ENCODE measurements at places on chromosomes 12 and 14.

DNA sequence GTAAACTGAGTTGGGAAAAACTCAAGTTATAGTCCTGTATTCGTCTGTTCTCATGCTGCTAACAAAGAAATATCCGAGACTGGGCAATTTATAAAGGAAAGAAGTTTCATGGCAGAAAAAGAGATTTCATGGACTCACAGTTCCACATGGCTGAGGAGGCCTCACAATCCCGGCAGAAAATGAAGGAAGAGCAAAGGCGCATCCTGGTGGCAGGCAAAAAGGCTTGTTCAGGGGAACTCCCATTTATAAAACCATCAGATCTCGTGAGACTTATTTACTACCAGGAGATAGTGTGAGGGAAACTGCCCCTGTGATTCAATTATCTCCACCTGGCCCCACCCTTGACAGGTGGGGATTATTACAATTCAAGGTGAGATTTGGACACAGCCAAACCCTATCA lies 292.6 kb upstream of the SYT1 start:
- DNase-seq: no peak

- no peak for DNase-seq
Observed at GRCh38 chr12:100413001-100413400, 56.1 kb downstream of the SLC17A8 start.

DNA sequence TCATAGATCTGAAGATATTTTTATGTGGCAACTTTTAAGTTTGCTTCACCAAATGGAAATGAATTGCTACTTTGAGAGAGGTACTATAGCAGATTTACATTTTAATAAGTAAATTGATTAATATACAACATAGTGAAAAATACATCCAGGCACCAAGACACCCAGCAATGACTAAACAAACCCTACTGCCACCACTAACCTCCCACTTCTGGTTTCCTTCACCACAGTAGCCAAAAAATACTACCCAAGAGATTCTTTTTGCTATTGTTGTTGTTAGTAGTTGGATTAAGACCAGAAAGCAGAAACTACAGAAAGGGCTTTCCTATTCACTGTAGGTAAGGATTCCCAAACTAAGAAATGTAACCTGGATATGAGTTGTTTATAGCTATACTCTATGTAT lies 54.1 kb downstream of the COCH start:
- DNase-seq: no peak

DNA sequence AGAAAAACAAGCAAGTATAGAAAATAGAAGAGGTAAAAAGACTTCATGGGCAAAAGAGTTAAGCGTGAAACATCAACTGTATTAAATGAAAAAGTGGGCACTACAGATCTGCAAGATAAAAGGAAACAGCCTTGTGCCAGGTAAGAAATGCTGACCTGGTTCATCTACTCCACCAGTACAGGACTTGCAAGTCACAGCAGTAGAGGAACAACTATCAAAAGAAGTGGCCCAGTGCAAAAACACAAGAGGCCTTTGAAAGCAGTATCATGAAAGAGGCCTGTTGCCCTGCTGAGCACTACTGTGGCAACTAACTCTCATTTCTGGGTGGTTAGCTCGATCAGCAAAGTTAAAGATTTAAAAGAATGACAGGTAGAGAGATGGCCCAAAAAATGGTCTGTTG lies 10.5 kb downstream of the DHRS7 start:
- DNase-seq: no peak

GRCh38 chr12:98606359-98606988 lies 13.0 kb downstream of the SLC25A3 start:
- no peak for DNase-seq

- DNase-seq: no peak
Observed at GRCh38 chr14:95452176-95452892, 64.1 kb downstream of the SYNE3 start.

- no peak for DNase-seq
Observed at GRCh38 chr14:54147282-54147681, 190.7 kb upstream of the BMP4 start.

GRCh38 chr14:100781952-100782351 lies 44.0 kb upstream of the MEG3 start:
- no peak for DNase-seq

DNA sequence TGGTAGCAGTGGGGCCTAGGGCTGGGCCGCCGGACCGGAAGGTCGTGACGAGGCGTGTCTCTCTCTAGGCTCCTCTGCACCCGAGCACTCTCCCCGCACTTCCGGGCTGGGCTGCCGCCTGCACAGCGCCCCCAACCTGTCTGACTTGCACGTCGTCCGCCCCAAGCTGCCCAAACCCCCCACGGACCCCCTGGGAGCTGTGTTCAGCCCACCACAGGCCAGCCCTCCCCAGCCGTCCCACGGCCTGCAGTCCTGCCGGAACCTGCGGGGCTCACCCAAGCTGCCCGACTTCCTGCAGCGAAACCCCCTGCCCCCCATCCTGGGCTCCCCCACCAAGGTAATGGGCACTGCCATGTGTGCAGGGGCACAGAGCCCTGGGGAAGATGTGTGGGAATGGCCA lies 13.3 kb upstream of the PUS1 start:
- no peak for DNase-seq

DNA sequence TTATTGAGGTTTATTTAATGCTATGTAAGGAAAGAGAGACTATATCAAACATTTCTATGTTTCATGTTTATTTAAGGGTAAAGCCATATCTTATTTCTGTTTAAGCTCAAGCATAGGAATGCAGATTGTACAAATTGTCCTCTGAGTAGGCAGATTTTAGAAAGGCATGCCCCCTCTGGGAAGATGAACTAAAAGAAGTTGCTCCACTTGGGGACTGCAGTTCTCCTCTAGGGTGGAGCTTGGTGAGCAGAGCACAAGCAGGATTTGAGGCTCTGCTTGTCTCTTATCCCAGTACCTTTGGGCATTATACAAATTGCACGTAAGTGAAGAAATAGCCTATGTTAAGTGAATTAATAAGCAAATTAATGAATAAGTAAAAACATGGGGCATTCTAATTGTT lies 96.2 kb upstream of the PDE3A start:
- DNase-seq: no peak

GRCh38 chr12:2003676-2004112 lies 563 bp downstream of the DCP1B start:
- no peak for DNase-seq

GRCh38 chr14:95410838-95411237 lies 91.1 kb upstream of the CLMN start:
- no peak for DNase-seq

- no peak for DNase-seq
Observed at GRCh38 chr12:68873316-68873715, 59.7 kb downstream of the CPM start.

GRCh38 chr14:92568621-92569479 lies 55.3 kb downstream of the RIN3 start:
- no peak for DNase-seq

DNA sequence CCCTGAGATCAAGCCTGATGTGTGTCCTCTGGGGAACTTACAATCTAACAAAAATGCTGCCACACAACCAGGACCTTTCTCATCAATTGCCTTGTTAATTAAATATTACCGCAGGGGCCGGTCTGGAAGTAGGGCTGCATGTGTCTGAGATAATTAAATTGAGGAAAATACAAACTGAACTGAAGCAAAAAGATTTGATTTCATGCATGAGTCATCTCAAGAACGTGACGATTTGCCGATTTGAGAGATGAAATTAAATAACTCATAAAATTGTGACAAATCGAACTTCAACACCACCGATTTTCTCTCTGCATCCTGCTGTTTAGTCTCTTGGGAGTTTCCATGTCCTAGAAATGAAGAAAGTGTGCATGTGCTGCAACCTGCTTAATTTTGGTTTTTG lies 94.6 kb upstream of the DAAM1 start:
- no peak for DNase-seq

DNA sequence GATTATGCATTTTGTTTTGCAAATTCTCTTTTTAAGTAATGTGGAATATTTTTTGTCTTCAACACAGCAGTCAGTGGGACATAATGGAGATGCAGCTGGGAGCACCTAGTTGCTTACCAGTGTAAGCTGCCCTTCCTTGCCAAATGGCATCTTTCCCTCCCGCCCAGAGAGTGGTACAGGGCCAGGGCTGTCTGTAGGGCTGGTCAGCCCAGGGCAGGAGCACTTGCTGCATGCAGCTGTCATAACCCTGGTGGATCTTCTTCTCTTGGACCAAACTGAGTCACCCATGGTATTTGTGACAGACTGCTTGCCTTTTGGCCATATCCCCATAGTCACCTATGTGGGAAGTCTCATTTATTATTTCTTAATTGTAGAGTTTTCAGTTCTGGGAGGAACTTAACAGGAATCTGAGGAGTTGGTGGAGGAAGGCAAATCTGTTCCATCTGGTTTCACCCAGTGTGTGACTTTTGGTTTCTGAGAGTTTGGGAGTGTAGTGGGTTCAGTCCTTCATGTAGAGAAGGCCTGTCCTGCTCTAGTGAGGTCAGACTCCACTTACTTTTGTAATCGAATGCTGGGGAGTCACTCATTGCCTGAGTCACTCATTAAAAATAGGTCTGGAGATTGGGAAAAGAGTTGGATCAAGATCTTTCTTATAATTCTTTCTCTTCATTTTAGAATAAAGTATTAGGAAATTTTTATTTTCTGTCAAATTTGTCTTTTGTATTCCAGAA lies 62.0 kb upstream of the ASPG start:
- DNase-seq: no peak

DNA sequence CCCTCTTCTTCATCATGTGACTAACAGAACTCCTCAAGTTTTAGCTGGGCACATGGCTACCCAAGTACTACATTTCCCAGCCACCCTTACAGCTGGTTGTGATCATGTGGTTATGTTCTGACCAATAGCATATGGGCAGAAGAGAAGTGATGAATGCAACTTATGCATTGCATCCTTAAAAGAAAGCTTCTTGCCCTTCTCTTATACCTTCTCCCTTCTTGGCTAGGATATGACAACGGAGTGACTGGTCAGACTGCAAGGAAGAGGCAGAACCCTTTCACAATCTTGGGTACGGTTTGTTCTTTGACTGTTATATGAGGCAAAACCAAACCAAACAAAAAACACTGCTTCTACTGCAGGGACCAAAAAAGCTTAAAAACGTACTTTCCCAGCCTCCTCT lies 66.5 kb upstream of the MAX start:
- no peak for DNase-seq

DNA sequence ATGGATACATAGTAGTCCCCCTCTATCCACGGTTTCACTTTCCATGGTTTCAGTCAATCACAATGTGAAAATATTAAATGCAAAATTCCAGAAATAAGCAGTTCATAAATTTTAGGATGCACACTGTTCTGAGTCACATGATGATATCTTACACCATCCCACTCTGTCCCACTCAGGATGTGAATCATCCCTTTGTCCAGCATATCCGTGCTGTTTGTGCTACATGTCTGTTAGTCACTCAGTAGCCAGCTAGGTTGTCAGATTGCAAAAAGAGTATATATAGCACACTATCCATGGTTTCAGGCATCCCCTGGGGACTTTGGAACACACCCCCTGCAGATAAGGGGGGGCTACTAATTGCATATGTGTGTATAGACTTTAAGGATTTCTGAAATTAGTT lies 8.1 kb upstream of the NAA30 start:
- DNase-seq: no peak

- DNase-seq: no peak
Observed at GRCh38 chr14:28987516-28987915, 220.9 kb downstream of the FOXG1 start.

- no peak for DNase-seq
Observed at GRCh38 chr12:113127791-113128199, 7.8 kb downstream of the RASAL1 start.

DNA sequence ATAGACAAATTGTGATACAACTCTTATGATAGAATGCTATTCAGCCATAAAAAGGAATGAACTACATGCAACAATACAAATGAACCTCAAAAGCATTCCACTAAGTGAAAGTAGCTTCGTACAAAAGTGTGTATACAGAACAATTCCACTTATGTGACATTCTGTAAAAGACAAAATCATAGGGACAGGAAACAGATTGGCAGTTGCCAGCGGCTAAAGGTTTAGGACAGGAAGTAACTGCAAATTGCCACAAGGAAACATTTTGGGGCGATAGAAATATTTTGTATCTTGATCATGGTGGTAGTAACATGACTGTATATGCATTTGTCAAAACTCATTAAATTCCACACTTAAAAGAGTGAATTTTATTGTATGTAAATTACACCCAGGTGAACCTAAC lies 113.4 kb downstream of the CAPZA3 start:
- DNase-seq: peak; percentile 80

GRCh38 chr12:106090591-106091445 lies 47.9 kb downstream of the NUAK1 start:
- no peak for DNase-seq

DNA sequence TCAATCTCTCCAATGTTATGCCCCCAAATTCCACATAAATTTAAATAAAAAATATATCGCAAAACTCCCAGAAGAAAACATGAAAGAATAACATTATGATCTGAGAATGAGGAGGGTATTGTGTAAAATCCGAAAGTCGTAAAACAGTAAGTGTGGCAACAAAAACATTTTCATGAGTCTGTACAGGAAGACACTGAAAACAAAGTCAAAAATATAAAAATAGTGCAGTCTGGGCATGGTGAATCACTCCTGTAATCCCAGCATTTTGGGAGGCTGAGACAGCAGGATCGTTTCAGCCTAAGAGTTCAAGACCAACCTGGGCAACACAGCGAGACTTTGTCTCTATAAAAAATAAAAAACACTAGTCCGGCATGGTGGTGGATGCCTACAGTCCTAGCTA lies 57.1 kb downstream of the SPTLC2 start:
- no peak for DNase-seq

DNA sequence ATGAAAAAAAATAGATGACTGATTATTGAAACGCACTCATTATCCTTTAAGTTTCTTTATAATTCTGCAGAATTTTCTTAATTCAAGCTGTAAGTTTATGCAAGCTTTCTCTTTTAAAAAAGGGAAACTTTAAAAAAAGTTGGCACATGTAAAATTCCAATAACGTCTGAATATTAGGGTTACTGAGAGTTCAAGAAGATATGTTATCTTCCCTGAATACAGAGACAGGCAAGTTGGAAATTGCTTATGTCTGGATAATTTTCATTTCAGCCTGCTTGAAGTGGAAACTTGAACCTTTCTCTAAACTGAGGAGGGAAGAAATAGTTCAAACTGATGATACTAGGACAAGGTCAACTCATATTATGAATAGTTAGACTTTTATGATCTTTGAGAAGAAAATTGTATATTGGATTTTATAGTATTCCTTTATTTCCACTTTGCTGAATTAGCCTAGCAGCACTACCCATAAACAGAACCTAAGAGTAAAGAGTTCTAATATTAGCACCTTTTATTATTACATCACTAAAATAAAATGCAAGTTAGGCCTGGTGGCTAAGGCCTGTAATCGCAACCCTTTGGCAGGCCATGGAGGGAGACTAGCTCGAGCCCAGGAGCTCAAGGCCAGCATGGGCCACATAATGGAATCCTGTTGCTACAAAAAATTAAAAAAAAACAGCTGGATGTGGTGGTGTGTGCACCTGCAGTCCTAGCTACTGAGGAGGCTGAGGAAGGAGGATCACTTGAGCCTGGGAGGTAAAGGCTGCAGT lies 288.0 kb downstream of the TRHDE start:
- no peak for DNase-seq

- no peak for DNase-seq
Observed at GRCh38 chr14:103241531-103241930, 92.5 kb upstream of the EIF5 start.

GRCh38 chr14:52067873-52068614 lies 815 bp downstream of the NID2 start:
- no peak for DNase-seq
